ENCODE measurements at places on chromosomes 6 and 20. TPM values are rescaled to one million over a fixed set of nuclear protein-coding genes. Genes with fewer than 3 reads are reported as not detected.

The GPLD1 gene
- total RNA-seq, result 0.64 TPM

The WFDC5 gene
- total RNA-seq, result not detected

DNA sequence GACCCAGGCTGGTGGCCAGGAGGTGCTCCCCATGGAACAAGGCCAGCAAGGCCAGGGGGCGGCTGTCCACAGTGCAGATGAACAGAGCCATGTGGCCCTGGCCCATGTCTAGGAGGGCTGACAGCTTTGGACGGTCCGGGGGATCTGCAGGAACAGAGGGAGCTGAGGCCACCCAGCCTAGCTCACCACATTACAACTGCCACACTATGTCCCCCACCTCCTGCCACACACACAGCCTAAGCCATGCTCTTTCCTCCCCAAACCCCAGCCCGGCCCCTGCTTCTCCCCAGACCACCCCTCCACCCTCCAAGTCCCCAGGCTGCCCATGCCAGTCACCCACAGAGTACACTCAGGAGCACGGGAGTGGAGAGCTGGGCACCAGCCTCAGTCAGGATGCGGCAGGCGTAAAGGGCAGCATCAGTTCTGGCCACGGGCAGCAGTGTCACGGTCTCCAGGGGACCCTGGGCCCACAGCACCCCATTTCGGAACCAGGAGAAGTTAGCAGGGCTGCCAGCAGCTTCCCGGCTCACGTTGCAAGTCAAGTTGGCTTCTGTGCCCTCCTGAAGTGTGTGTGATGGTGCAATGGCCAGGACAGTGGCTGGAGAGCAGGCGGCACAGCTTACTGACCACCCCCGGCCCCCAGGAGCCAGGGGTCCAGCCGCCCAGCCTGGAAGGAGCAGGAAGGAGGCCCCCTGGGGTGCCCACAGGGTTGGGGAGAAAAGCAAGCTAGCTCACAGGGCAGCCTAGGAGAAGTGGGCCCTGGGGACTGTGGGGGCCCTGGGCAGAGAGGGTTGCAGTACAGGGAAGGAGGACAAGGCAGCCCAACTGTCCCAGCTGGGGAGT is 15.2 kb upstream of the ADAM33 start:
- no peak overlapping the region for H3K4me3 ChIP-seq
- H3K27ac ChIP-seq, result no peak overlapping the region
- H3K4me1 ChIP-seq, result no peaks in the 10 kb centered on the region
- no peaks in the 10 kb centered on the region for H3K27me3 ChIP-seq

- H3K4me1 ChIP-seq, result no peaks in the 10 kb centered on the region
- DNase-seq, result no peak
- H3K36me3 ChIP-seq, result no peaks in the 10 kb centered on the region
- no peak overlapping the region for H3K4me3 ChIP-seq
- H3K27me3 ChIP-seq, result no peaks in the 10 kb centered on the region
These were observed 5.2 kb upstream of the NRSN2 start for GRCh38 chr20:341682-342081.

- H3K4me3 ChIP-seq, result no peak overlapping the region
- no peaks in the 10 kb centered on the region for H3K27me3 ChIP-seq
- no peak overlapping the region for H3K27ac ChIP-seq
These were observed 55.0 kb downstream of the COL12A1 start for GRCh38 chr6:75150685-75151412.
